Stimulated activated CD8-positive, alpha-beta memory T cell treated with anti-CD3 and anti-CD28 coated beads, Interleukin-15, amount 100 ng/mL, for 4 hours (primary cell): ENCODE measurements at places on chromosomes 1 and 21.

DNA sequence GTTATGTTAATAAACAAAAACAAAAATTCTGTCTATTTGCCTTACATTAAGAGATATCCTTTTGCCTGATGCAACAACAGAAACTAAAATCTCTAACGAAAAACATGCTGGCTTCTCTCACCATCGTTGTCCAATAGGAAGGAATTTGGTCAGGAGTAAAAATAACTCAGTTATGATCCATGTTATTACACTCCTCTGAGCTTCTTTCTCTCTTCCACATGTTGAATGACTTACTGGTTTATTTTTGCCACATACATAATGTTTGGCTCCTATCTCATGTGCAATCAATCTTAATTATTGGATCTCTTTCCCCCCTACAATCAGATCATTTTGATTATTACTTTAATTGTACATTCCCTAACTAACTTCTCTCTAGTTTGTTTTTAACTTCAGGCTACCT lies 688.4 kb downstream of the USP25 start:
- no peak for DNase-seq

- no peak for DNase-seq
Observed at GRCh38 chr1:23480187-23481025, 3.6 kb downstream of the ASAP3 start.

DNA sequence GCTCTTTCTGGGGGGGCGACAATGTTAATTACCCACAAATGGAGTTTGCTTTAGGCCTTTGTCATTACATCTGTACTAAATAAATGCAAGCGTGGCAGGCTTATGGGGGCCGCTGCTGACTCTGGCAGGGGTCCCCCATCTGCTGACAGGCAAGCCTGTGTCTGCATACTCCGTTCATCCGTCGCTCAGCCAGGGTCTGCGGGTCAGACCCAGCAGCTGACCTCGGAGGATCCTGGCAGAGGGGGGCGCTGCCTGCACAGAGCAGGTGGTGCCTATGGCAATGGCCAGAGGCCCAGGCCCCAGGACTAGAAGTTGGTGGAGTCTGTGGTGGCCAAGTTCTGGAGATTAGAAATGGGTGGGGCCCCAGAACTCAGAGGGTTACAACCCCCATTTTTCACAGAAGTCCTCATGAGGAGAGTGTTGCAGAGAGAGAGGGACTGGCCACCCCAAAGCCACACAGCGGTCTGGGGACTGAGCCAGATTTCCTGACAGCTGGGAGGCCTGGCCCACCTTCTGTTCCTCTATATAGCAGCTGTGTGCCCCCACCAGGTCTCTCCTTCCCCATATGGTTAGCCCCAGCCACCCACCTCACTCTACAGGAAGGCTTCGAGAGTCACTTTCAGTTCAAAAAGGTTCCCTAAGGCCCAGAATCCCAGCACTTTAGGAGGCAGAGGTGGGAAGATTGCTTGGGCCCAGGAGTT lies 31.0 kb downstream of the TTC39A start:
- DNase-seq: no peak

DNA sequence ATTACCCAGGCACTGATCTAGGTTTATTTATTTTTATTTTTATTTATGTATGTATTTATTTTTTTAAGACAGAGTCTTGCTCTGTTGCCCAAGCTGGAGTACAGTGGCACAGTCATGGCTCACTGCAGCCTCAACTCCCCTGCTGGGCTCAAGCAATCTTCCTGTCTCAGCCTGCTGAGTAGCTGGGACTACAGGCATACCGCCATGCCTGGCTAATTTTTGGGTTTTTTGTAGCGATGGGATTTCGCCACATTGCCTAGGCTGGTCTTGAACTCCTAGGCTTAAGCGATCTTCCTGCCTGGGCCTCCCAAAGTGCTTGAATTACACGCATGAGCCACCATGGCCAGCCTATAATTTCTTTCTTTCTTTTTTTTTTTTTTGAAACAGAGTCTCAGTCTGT lies 9.4 kb downstream of the PHACTR4 start:
- no peak for DNase-seq

DNA sequence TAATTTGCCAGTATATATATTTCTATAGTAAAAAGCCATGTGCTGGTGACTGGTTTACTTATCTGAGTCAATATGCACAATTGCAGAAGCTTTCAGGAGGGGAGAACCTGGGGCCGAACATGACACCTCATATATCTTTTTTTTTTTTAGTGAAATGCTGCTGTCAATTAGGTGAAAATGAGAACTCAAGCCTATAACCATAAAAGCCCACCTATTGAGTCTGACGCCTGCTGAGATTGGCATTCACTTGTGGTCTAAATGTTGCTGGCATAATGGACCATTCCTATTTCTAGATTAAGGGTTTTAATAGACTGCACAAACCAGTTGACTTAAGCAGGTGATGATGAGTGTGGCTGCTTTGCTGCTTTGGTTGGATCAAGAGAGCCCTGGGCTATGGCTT lies 10.8 kb downstream of the NTMT2 start:
- no peak for DNase-seq

GRCh38 chr1:200379940-200380588 lies 29.8 kb downstream of the ZNF281 start:
- no peak for DNase-seq

GRCh38 chr1:1402072-1402900 lies 3.2 kb upstream of the CCNL2 start:
- no peak for DNase-seq

- DNase-seq: no peak
Observed at GRCh38 chr1:3762151-3762872, 10.1 kb downstream of the CCDC27 start.

GRCh38 chr1:225611537-225612223 lies 41.2 kb downstream of the ENAH start:
- DNase-seq: no peak

GRCh38 chr1:23718482-23718881 lies 24.8 kb upstream of the ELOA start:
- DNase-seq: no peak

GRCh38 chr1:4856396-4856795 lies 202.0 kb downstream of the AJAP1 start:
- no peak for DNase-seq

DNA sequence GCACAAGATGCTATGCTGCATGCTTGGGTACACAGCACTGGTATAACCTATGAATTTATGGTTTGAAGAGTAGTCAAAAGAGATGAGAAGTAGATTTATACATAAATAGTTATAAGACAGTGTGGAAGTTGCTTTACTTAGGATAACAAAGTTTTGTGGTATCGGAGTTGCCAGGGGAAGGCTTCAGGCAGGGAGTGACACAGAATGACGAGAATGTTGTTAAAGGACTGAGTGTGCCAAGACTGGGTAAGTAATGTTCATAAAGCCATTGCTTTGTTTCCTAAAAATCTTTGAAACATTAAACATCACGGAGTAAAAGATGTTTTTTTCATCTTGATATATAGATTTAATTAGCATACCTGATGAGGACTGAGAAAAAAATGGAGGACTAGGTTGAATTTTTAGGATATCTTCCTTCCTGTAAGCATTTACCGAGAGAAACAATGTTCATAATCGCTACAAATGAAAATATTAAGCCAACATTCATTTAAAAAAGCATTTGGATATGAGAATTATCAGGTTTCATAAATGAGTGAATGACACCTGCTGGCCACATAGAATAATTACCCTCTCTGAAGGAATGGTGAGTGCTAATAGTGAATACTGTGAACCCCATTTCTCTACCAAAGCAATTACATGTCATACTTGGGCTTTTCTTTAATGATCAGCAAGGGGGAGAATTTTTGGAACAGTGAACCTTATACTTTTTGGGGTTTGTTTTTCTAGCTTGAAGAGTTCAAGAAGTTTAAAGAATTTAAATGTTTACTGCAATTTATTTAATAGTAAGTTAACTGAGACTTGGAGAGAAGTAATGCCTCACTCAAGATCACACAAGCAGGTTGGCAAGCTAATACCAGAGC lies 28.4 kb downstream of the EXTL2 start:
- no peak for DNase-seq

DNA sequence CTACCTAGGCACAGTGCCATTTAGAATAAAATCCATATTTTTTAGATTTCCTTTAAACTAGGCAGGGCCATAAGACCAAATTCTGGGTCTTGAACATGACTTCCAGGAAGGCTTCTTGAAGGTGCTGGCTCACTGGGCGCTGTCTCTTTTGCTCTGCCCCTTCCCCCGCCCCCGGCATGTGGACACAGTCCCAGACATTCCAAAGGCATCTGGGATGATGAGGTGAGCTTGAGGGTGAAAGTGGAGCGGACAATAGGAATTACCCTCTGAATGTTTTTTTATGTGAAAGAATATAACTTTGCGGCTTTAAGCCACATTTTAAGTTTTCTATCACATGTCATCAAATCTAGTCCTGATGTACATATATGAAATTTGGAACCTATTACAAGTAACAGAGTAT lies 29.4 kb downstream of the RWDD3 start:
- DNase-seq: no peak

DNA sequence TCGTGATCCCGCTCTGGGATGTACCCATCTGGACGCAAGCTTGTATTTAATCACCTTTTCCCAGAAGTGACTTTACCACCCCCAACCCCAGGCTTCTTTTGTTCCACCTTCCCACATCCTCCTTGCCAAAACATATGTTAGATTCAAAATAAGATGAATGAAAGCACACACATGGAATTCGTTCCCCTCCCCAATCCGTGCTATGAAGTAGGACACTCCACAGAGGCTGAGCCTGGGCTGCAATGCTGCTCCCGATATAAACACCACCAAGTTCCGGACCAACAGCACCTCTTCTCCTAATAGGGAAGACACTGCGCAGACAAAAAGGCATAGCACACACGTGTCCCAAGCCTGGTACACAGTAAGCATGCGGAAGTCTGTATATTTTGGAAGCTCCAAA lies 86.1 kb downstream of the CLSTN1 start:
- DNase-seq: no peak

GRCh38 chr1:23171181-23171755 lies 2.6 kb upstream of the LUZP1 start:
- no peak for DNase-seq

GRCh38 chr1:175742790-175743459 lies 470 bp downstream of the TNR start:
- DNase-seq: no peak

GRCh38 chr1:10901891-10902805 lies 105.7 kb upstream of the CASZ1 start:
- no peak for DNase-seq

DNA sequence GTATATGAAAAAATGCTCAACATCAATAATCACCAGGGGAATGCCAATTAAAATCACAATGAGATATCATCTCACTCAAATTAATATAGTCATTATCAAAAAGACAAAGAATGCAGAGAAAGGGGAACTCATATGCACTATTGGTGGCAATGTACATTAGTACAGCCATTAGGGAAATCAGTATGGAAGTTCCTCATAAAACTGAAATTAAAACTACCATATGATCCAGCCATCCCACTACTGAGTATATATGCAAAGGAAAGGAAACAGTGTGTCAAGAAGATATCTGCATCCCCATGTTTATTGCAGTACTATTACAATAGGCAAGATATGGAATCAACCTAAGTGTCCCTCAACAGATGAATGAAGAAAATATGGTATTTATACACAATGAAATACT lies 32.1 kb upstream of the TEKT2 start:
- DNase-seq: no peak

DNA sequence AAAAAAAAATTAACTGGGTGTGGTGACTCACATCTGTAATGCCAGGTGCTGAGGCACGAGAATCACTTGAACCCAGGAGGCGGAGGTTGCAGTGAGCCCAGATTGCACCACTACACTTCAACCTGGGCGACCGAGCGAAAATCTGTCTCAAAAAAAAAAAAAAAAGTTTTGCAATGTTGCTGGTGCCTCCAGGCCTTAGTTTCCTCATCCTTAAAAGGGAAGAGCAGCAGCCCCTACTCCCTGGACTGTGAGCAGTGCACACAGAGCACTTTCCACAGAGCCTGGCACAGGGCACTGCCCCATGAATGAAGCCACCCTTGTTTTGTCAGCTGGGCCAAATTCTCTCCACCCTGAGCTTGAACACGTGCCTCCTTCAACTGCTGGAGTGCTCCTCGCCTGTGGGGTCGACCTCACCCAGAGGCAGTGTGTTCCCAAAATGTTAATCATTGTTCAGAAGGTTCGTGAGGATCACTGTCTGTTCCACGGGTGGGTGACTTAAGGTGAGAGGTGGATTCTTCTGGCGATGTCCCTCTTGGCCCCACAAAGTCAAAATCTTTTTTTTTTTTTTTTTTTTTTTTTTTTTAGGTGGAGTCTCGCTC lies 152.1 kb upstream of the TMEM51 start:
- no peak for DNase-seq

- no peak for DNase-seq
Observed at GRCh38 chr1:38848071-38848470, 11.5 kb downstream of the RRAGC start.

- DNase-seq: no peak
Observed at GRCh38 chr1:241447031-241447644, 72.4 kb downstream of the FH start.

DNA sequence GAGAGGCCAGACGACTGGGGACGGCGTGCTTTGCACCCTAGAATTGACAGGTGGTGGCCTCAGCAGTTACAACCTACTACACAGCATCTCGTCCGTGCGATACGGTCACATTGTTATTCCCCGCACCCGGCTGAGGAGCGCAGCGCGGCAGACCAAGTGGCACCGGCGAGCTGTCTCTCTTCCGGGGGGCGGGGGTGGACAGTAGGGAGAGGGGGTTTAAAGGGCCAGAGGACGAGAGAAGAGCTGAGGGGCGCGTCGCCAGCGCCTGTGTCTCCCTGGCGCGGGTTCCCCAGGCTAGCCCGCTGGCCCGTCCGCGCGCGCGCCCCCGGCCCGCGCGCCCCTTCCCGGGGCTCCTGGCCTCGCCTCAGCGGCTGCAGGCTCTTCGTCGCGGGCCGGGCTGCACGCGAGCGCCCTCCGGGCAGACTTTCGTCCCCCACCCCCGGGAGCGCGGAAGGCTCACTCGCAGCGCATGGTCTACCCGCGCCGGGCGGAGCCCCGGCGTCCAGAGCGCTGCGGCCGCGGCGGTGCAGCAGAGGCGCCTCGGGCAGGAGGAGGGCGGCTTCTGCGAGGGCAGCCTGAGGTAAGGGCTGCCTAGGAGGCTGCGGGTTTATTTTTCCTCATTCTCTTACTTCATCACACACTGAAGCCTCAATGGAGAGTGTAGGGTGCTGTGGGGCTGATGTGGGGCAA lies at the start of gene PDE4B:
TSS of gene PDE4B (plus strand) at position 227 of the 690 bp plus-strand sequence.
- DNase-seq: no peak

DNA sequence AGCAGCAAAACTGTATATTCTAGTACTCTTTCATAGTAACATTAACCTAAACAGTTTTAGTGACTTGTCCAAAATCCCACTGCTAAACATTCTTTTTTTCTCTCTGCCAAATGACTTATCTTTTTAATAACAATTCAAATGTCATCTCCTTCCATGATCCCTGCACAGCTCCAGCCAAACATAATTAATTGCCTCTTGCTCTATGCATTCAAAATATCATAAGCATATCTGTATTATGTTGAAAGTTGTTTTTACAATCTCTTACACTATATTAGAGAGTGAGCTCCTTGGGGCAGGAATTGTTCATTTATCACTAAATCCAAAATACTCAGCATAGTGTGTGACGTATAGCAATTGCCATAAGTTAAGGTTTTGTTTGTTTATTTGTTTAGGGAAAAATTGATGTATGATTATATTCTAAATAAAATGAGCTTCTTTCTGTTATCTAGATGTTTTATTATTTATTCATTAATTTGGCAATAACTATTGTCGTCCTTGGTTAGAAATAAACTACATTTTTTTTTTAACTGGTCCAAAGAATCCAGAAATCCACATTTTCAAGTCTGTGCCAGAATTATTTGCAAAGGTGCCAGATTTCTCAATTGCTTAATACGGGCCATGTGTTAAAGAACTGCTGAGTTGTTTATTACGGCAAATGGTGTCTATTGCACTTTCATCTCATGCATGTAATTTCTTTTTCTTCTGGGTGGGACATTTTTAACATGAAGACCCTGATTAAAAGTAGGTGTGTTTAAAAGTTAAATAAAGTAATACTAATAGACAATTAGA lies 577.2 kb upstream of the ZRANB2 start:
- DNase-seq: no peak
